ENCODE measurements at places on chromosomes 4 and X. TPM values are rescaled to one million over a fixed set of nuclear protein-coding genes. Genes with fewer than 3 reads are reported as not detected.

DNA sequence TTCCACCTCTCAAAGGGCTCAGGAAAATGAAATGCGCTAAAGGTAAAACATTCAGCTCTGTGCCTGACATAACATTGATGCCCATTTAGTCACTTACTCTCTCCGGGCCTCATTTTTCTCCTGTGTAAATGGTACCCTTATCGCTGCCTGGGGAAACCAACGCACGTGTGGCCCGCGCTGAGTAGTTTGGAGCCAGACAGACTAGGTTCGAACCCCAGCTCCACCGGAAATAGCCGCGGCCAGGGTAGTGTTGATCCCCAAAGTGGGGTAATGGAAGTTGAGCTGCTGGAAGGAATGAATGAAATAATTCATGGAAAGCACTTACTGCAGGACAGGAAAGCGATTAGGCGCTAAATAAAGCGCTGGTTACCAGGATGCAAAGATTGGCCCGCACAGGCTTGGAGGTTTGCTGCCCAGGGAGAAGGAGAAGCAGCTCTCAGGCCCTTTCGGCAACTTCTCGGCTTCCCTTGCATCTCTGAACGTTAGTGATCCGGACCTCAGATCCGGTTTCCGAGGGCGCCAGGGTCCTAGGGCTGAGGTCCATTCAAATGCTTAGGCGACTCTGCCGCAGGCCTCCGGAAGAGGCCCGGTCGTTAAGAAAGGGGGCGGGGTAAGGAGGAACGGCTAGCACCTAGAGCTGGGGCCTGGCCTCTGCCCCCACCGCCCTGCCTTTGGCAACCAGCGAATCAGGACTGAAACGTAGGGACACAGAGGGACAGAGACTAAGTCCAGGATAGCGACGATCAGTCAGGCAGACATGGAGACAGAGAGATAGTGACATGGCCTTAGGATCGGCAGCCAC lies 13.3 kb downstream of the NKX3-2 start:
- DNase-seq, result no peak

DNA sequence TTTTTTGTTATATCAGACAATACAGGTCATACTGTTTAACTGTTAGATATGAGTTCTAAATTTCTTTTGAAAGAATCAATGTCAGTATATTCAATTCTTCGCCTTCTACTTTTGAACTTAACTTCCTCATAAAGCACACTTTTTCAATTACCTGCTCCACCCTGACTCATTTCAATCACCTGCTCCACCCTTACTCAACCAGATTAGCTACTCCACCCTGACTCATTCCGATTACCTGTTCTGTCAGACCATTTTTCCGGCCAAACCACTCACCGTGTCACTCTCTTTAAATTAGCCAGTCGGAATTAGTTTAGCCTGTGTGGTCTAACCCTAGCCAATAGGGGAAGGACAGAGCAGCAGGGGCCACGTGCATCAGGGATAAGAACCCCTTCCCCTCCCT lies 751.8 kb upstream of the POU3F4 start:
- DNase-seq, result no peak

DNA sequence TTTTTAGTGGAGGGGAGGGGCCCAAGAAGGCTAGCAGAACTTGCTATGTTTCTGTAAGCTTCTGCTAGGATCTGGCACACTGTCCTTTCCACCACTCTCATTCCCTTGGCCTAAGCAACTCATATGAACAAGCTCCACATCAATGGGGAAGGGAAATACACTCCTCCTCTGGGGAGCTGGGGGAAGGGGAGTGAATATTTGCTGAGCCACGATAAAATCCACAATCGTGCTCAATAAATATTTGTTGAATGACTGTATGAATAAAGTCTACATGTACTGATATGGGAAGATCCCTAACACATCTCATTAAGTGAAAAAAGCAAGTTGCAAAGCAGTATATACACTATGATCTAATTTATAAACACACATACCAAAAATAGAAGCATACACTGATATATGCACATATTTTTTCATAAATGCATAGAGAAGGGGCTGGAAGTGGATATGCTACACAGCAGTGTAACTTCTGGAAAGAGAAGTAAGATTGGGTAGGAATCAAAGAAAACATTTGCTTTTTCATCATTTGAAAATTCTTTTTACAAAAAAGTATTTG lies 95.8 kb upstream of the EFHC2 start:
- DNase-seq, result no peak

- no peak for DNase-seq
Measured at GRCh38 chr4:110860125-110860524, 237.2 kb upstream of the PITX2 start.

Gene CYSLTR1
- total RNA-seq, result 3.6 TPM

Gene VCX3A
- total RNA-seq, result not detected

Gene CLDN2
- 0.33 TPM for total RNA-seq

Gene EVC2
- total RNA-seq, result 17.7 TPM

Gene TBC1D8B
- total RNA-seq, result 12.9 TPM
